ENCODE measurements at places on chromosomes 2 and 18. TPM values are rescaled to one million over a fixed set of nuclear protein-coding genes. Genes with fewer than 3 reads are reported as not detected.
A peak's percentile ranks its signal among the peaks of the same experiment; 100 is the strongest.

The UNC80 gene
- 0.22 TPM for total RNA-seq

- no peak for DNase-seq
Measured at GRCh38 chr18:36327352-36328316, 30.1 kb downstream of the FHOD3 start.

The ANKRD62 gene
- total RNA-seq = not detected

The SPEG gene
- 7.2 TPM for total RNA-seq

- no peak for DNase-seq
Measured at GRCh38 chr2:117618607-117619006, 195.9 kb upstream of the DDX18 start.

- no peak for DNase-seq
Measured at GRCh38 chr2:146068051-146068450, 1548.1 kb upstream of the ZEB2 start.

The ATP6V1B1 gene
- 1.3 TPM for total RNA-seq

- no peak for DNase-seq
Measured at GRCh38 chr2:28824207-28824606, 13.6 kb downstream of the SPDYA start.

GRCh38 chr2:209579230-209579749, 155.4 kb downstream of the MAP2 start:
- DNase-seq = peak; percentile 53

DNA sequence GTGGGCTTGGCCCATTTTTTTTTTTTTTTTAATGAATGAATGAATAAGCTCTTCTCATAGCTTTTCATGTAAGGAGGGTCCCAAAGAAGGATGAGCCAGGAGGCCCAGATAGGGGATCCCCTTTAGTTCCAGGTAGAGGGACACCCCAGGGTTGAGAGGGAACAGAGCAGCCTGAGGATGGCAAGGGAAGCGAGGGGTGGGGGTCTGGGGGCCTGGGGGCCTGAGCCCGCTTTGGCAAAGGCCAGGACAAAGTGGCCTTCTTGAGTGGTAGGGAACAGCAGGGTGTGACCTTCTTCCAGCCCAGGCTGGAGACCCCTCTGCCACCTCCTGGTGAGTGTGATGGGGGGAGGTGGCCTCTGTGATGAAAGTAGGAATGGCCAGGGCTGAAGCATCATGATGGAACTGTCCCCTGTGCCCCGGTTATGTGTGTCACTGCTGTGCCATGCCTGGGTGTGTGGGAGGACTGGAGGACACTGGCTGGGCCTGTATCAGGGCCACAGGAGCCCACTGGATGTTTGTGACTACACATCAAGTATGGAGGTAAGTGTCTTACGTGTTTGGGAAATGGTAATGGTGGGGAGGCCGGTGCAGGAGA, 263.5 kb upstream of the HDAC4 start:
- DNase-seq = no peak

The SCN9A gene
- total RNA-seq = 25.5 TPM
